ENCODE measurements at places on chromosomes 13 and 19.

DNA sequence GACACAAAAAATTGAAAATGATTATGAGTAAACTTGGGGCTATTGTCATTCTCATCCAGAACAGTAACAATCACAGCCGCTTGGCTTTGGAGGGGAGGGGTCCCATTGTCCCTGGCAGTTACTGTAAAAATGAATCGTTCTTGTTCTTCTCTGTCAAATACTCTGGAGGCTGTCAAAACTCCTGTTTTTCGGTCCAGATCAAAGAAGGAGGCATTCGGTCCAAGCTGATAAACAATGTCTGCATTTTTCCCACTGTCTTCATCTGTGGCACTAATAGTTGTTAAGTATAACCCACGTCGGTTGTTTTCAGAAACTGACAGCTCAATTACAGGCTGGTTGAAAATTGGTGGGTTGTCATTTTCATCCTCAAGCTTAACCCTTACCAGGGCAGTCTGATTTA is 3.4 kb downstream of the PCDH9 start:
- DNase-seq: no peak

GRCh38 chr13:91946498-91947070 is 548.2 kb downstream of the GPC5 start:
- DNase-seq: no peak

DNA sequence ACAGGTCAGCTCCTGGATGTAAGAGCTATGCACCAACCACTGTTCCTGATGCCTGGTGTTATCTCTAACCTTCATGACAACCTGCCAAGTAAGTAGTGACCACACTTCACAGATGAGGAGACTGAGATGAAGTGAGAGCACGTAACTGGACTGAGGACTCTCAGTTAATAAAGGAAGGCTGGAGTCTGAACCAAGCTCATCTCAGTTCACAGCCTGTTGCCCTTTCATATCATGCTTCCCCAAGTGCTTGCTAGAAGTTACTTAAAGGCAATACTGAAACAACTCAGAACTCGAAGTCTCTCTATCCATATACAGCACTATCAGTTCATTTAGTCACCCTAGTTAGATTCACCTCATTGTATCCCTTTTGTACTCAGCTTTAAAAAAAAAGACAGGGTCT is 119.7 kb downstream of the ABCC4 start:
- no peak for DNase-seq

- DNase-seq: no peak
Observed at GRCh38 chr13:45396533-45397095, 21.6 kb downstream of the SLC25A30 start.

- DNase-seq: no peak
Observed at GRCh38 chr19:54616057-54616456, 14.2 kb upstream of the LILRB1 start.

DNA sequence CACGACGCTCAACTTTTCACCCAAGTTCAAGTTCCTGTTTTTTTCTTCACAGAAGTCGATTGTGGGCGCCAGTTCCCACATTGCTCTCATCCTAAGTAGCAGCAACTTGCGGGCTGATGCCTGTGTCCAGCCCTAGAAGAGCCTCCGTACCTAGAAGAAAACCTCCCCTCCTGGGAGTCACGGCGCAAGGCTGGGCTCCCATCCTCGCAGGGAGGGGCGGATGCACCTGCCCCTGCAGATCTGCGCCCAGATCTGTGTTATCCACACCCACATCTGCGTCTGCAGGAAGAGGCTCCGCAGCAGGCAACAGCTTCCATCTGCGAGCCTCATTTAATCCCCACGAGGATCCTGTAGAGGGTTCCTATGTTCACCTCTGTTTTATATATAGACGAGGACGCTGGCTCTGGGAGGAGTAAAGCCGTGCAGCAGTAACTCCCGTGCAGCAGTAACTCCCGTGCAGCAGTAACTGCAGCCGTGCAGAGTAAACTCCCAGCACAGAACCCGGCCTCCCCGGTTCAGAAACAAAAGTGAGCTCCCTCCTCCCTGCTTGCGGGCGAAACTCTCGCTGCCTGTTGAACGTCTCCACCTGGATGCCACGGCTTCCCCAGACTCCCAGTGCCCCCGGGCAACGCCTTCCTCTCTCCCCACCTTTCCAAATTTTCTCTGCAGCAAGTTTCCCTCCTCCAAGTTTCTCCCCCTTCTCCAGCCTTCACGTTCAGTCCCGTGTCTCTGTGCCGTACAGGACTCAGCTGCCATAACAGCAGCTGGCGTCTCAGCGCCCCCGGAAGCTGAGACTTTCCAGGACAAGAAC is 23.5 kb upstream of the LAIR1 start:
- no peak for DNase-seq

GRCh38 chr13:96696389-96696900 is 297.8 kb downstream of the OXGR1 start:
- DNase-seq: no peak

DNA sequence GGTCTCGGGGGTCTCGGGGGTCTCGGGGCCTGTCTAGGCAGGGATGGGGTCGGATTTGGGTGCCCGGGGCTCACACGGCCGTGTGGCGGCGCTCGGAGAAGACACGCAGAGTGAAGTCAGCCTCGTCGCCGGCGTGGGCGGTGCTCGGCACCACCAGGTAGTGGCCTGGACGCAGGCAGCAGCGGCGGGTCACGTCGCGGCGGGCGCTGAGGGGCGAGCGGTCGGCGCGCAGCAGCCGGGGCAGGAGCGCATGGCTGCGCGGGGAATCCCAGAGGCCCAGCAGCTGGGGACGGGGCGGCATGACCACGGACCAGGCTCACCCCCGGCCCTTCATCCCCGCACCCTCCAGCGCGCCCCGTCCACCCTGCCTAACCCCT is 8.2 kb downstream of the CAPN12 start:
- peak; percentile 53 for DNase-seq
